ENCODE measurements at places on chromosomes 13 and 19.
A peak's percentile ranks its signal among the peaks of the same experiment; 100 is the strongest.

DNA sequence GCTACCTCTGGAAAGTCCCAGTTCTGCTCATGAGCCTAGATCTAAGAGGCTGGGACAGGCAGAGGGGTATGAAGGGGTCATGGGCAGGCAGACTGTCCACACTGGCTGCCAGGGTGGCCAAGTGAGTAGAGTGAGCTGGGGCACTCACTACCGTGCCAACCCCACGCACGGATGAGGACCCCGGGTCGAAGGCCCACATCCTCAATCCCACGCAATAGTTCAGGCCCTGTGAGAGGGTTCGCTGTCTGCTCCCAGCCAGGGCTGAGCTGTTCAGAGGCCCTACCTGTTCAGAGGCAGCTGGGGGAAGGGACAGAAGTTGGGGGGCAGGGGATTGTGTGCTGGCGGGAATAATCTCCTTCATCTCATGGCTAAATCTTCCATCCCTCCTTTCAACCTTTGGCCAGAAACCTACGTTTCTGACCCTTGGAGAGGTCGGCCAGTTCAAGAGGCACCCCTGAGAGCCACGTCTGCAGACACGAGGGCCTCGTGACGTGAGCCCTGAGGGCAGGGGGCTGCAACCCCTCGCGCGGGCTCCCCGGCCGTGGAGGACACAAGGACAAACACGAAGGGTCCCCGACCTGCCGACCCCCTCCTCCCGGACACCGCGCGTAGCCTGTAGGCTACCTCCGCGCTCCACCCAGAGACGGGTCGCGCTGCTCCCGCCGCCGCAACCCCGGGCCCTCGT is 1.0 kb upstream of the RPS5 start:
- DNase-seq, result peak; percentile 62

- DNase-seq, result no peak
Measured at GRCh38 chr13:76687467-76687866, 198.7 kb downstream of the KCTD12 start.

DNA sequence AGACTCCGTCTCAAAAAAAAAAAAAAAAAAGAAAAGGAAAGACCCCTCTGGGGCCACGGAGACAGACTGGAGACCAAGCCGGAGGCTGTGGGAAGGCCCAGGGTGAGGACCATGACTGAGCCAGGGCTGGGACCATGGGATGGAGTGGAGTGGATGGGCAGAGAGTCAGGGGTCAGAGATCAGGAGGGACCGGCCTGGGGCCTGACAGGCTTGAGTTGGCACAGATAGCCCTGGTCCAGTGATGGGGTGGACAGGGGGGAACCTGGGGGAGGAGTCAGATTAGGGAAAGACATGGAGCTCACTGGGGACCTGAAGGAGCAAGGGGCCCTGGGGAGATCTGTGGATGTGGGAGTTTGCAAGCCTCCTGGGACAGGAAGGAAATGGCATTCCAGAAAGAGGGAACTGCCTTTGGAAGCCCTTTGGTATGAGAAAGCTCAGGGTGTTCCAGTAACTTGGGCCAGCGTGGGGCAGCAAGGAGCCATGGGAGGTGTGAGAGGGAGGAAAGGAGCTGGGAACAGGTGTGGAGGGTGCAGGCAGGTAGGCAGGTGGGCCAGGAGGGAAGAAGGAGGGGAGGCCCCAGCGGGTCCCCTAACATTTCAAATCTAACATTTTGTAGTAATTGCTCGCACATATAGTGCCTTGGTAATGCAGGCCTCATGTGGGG is 6.3 kb upstream of the RPL13A start:
- no peak for DNase-seq

GRCh38 chr13:41274881-41275280 is 11.5 kb upstream of the MTRF1 start:
- DNase-seq, result no peak

GRCh38 chr19:36771261-36772231 is 1.1 kb downstream of the ZNF850 start:
- DNase-seq, result peak; percentile 61

DNA sequence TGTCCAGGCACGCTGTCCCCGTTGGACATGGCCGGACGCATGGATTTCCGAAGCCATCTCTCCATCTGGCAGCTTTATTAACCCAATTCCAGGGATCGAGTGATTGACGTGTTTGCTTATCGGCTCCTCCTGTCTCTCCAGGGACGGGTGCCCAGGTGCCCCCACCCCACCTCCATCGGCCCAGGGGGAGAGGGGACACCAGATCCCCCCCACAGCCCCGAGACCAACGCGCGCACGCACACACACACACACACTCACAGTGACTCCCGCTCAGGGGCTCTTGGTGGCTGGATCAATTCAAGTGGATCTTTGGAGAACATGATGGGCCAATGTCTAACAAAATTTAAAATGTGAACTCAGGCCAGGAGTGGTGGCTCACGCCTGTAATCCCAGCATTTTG is 23.1 kb upstream of the ONECUT3 start:
- no peak for DNase-seq

- no peak for DNase-seq
Measured at GRCh38 chr13:81770868-81771505, 1430.1 kb upstream of the SPRY2 start.

DNA sequence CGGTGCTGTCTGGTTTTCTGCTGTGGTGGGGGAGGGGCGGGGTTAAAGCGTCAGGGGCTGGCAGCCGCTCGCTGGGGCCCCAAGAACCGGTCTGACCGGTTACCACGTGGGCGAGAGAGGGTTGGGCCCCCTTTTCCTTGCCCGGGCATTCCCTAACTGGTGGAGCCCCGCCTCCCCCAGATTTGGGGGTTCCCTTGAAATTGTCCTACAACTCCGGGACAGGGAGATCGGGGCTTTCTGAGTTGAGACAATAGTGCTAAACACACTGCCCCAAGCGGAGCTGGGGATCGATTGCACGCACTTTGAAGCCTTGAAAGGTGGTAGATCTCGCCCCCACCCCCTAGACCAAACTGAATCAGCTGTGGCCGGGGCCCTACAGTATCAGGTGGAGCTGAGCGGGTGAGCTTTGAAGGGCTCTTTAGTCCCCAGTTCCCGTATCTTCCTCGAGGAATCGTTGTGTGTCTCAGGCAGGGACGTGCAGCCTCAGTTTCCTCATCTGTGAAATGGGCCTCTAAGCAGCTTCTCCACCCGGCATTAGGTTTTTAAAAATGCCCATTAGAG is 4.8 kb downstream of the IER2 start:
- DNase-seq, result peak; percentile 85

DNA sequence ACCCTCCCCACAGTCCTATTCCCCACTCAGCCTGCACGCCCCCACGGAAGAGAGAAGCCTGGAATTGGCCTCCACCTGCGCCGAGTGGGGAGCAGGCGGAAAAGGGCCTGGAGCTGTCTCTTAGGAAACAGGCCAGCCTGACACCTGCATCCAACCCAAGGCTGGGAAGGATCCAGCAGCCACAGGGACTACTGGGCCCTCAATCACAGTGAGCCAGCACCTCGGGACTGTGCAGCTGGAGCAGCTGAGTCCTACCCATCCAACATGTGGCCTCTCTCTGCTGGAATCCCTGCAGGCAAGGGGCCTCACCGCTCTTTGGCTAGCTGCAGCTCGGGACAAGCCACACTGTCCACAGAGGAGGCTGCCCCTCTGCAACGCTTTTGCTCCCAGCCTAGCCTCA is 8.3 kb upstream of the EPHX3 start:
- DNase-seq, result no peak

- DNase-seq, result peak; percentile 79
Measured at GRCh38 chr19:38417544-38418506, 8.2 kb downstream of the RASGRP4 start.

DNA sequence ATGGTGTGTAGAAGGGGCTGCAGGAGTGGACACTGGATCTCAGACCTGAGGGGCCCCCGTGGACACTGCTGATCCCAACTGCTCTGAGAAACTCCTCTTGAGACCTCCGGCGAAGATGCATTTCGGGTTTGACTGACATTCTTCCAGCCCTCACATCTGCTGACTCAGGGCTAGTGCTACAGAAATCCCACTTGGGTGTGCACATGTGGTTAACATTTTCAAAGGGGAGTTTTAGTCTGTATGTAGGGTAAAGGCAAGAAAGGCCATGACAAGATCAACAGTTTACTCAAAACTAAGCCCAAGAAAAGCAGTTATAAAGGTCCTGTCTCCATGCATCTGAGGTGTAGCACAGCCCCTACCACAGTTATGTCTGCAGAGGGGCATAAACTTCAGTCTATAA is 31.2 kb downstream of the DLEU7 start:
- DNase-seq, result no peak

DNA sequence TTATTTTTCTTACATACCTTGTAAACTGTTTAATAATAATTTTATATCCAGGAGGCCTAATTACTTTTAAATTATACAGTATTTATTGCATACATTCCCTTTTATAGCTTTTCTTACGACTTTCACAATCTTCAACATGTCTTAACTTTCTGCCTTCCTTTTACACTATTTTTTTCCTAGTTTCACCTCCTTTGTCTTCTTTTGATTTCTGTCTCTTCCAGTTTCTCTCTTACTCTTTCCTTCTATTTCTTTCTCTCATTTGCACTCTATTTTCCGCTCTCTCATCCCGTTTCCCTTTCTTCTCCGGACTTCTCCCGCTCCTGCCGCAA is 11.5 kb downstream of the ZNF552 start:
- no peak for DNase-seq

- DNase-seq, result peak; percentile 41
Measured at GRCh38 chr19:7772752-7773291, 9.8 kb downstream of the CLEC4M start.

DNA sequence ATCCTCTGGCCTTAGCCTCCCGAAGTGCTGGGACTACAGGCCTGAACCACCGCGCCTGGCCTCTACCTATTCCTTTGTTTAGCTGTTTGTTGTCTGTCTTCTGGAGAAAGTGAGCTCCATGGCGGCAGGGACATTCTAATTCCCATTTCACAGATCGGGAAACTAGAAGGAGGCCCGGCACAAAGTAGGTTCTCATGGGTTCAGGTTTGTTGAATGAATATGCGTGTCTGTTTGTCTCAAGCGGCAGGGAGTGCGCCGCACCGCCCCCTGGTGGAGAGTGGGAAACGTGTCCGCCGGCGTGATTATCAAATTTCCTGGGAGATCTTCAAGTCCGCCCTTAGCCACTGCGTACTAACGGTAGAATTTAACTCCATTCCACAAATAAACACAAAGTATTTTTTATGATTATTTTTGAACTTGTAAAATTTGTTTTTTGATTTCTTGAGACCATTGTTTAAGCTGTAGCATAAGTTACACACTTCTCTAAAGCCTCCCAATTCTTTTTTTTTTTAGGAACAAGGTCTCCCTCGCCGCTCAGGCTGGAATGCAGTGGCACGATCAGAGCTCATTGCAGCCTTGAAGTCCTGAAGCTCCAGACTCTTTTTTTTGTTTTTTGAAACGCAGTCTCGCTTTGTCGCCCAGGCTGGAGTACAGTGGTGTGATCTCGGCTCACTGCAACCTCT is 8.9 kb upstream of the CCDC9 start:
- peak; percentile 92 for DNase-seq

- no peak for DNase-seq
Measured at GRCh38 chr13:76764429-76764828, 121.8 kb downstream of the KCTD12 start.

DNA sequence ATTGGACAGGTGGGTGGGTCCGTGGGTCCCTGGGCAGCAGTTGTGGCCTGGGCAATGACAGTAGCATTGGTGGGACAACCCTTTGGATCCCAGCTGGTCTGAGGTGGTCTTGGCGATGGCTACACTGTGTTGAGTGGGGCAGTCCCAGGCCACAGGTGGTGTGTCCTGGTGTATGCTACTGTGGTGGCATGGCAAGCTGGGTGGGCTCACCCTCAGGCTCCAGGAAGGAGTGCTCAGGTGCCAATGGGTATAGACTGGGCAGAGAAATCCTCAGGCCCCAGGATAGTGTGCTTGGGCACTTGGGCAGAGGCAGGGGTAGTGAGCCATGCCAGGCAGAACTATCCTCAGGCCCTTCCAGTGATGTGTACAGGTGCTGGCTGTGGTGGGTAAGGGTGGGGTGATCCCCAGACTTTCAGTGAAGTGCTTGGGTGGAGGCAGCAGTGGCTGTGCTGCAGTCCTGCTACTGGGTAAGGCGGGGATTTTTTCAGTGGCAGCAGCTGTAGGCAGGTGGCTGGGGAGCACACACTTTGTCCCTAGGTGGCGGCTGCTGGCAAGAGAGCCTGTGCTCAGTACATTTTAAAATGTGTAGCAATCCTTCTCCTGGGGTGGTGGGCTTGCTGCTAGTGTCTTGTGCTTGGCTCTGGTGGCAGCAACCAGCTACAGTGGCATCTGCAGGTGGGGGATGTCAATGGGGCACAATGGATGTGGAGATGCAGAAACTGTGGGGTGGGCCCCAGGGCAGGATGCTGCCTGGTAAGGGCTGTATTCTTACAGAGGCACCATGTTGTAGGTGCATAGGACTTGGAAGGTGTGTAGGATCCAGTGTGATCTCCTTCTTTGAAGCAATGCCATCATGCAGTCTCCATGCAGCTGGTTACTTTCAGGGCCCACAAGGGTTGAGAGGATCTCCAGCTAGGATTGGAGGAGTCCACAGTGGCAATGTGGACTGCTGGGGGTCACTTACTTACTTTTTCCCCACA is 64.9 kb downstream of the DNAJC3 start:
- no peak for DNase-seq

- no peak for DNase-seq
Measured at GRCh38 chr13:113357529-113357928, 6.4 kb downstream of the GRTP1 start.

DNA sequence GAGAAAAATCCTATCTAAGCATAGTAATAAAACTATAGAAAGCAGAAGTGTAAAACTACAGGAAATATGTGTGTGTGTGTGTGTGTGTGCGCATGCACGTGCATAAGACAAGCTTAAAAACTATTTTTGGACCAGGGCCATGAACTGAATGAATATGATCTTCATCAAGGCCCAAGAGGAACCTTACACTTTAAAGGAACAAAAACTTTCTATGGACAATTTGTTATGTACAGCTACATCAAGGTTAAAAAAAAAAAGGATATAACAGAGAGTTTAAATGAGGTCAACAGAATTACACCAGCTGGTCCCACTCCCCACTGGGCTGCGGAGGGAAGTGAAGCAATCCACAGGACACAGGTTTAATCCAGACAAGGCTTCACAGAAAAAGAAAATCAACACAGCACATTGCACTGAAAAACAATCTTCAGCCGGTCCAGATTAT is 151.1 kb downstream of the LHFPL6 start:
- no peak for DNase-seq

DNA sequence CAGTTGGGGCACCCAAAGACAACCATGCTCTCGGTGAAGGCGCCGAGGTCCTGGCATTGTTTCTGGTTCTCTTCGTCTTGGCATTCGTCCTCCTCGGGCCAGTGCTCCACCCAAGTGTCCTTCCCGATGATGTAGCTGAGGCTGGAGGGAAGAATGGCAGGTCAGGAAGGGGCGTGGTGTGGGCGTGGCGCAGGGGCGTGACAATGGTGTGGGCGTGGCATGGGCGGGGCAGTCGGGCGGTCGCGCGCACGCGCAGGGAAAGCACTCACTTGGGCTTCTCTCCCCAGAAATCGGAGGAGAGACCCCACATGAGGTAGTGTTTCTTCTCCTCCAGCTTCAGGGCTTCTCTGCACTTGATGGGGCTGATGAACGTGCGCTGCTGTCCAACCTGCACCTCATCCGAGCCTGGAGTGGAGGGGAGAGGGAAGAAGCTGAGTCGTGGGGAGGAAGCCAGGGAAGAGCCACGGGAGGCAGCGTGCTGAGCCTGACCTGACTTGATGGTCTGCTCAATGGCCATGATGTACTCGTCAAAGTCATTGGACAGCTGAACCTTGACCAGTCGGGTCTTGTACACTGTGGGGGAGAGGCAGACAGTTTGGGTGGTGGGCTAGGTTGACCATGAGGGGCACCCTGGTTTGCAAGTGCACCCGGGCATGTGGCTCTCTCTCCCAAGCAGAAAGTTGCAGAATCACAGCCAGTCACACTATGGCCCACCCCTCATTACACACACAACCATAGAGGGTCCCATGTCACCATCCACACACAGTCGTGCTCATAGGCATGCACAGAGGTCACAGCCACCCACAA is 8.1 kb upstream of the TNFSF14 start:
- peak; percentile 87 for DNase-seq

- DNase-seq, result no peak
Measured at GRCh38 chr19:49189259-49189658, 31.7 kb downstream of the TRPM4 start.
